ENCODE measurements at places on chromosomes 11 and 22.

GRCh38 chr11:1717745-1718144, 20.8 kb downstream of the KRTAP5-6 start:
- no peak for DNase-seq

DNA sequence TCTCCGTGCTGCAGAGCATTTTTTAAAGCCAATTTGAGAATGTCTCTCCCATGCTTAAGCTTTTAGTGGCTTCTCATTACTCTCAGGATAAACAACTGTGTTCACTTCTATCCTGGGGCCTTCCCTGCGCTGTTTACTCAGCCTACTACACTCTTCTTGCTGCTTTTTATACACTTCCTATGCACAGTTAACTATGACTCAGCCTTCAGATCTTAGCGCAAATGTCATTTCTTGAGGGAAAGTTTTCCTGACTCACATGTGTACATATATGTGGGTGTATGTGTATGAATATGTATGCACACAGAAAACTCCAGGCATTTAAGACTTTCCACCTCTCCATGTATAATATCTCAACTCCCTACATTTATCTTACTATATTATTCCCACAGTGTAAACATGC, 9.8 kb downstream of the THAP12 start:
- DNase-seq, result no peak

- DNase-seq, result no peak
Measured at GRCh38 chr11:15179167-15179566, 64.4 kb downstream of the INSC start.

- no peak for DNase-seq
Measured at GRCh38 chr11:133403900-133404299, 128.4 kb downstream of the OPCML start.

GRCh38 chr11:60338053-60338452, 11.0 kb downstream of the MS4A6E start:
- no peak for DNase-seq

DNA sequence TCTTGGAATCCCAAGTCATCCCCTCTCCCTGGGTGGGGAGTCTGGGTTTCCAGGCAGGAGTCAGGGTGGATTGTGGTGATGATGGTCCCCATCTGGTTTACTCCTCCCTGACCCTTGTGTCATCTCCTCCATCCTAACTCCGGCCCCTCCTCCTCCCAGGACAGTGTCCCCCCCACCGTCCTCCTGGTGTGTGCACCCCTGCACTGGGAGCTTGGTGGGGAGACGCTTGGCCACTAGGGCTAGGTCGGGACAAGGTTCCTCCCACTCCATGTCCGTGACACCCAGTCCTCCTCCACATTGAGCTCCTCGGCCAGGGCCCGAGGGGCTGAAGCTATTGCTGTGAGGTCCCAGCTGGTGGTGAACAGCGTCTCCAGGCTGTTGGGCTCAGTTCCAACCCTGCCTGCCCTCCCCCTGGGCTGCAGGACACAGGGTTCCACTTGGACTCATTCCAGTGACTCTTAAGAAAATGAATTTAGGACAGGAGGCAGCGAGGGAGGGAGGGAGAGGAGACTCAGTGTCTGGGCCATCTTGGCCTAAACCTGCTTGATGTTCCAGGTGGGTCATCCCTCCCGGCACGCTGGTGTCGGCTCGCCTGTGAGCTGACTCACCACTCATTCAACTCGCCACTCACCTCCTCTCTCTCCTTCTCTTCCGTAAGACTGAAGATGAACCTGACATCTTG, 433.2 kb downstream of the TBC1D22A start:
- no peak for DNase-seq

GRCh38 chr11:76238551-76238950, 32.2 kb upstream of the WNT11 start:
- no peak for DNase-seq

- DNase-seq, result peak; percentile 81
Measured at GRCh38 chr11:72821920-72822799, 7.9 kb downstream of the ATG16L2 start.

DNA sequence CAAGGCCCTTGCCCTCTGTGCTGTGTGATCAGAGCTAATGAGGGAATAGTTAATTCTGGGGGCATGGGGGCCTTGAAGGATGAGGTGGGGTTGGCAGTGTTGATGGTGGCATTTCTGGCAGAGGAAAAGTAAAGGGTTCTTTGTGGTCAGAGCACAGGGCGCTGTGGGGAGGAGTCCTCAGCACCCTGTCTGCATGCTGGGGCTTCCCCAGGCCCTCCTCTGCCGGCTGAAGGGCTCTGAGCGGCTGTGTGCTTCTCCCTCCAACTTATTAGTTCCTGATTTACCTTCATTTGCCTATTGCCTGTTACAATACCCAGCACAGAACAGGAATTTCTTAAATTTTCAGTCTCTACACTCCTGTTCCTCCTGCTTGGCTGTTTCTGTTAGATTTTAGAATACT, 122.8 kb downstream of the HIPK3 start:
- no peak for DNase-seq

- DNase-seq, result peak; percentile 94
Measured at GRCh38 chr11:62645946-62646824, at the start of gene GANAB. Gene GANAB (minus strand): TSS chr11:62646613. CDS start chr11:62646599, 14 bp downstream.

- DNase-seq, result no peak
Measured at GRCh38 chr11:41534391-41534790, 74.9 kb upstream of the LRRC4C start.

DNA sequence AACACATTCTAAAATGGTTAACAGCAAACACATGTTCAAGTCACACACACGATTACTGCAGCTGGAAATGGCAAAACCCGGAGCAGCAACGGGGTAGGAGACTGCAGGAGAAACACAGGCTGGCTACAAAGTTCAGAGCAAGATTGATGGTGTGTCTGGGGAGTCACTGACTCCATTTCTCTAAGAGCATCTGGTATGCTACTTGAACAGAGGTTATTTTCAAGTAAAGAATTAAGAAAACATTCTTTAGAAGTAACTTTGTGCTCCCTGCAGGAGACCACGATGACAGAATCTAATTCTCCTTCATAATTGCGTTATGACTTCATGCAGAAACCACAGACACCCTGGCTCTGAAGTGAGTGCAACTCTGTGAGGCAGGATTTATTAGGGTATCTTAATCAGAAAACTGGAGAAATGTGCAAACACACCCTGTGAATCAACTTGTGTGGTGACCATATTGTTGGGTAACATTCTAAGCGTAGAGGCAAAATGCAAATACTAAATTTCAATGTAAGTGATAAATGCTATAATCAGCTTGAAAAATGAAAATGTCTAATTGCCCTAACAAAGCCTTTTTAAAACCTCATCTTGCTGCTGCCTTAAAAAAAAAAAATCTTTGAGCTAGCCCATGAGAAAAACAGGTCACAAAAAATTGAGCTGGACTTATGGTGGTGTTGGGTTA, 303.0 kb downstream of the CADM1 start:
- DNase-seq, result no peak

DNA sequence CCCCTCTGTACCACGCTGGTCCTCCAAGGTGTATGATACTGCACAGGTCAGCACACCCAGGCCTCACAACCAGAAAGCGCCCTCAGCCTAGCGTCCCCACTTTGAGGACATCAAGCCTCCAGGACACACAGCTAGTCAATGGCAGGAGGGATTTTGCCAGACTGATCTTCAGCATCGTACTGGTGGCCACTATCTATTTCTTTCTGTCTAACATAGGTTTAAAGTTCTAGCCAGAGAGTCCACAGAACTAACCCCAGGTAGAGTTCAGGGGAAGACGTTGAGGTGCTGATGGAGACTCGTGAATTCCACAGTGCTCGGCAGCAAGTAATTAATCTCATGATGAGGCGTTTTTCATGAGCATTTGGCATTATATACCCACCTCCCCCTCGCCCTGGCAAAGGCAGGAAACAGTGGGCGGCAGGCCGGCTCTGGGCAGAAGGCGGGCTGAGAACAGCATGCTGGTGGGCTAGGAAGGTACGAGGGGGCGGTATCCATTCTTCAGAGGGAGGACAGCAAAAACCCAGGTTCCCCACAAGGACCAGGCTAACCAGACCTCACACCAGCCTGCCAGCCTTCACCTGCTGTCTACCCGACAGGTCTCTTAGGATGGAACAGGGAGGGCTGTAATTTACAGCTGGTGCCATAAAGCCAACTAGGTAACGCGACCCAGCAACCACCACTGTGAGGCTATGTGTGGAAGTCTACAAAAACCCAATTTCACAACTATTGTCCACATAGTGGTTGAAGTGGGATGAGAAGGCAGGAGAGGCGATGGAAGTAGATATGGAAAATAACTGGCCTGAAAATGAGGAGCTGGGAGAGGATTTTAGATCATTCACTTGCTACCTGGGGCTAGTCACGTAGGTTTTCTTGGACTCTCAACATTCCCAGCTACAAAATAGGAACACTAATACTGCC, 18.5 kb downstream of the MYH9 start:
- DNase-seq, result no peak

DNA sequence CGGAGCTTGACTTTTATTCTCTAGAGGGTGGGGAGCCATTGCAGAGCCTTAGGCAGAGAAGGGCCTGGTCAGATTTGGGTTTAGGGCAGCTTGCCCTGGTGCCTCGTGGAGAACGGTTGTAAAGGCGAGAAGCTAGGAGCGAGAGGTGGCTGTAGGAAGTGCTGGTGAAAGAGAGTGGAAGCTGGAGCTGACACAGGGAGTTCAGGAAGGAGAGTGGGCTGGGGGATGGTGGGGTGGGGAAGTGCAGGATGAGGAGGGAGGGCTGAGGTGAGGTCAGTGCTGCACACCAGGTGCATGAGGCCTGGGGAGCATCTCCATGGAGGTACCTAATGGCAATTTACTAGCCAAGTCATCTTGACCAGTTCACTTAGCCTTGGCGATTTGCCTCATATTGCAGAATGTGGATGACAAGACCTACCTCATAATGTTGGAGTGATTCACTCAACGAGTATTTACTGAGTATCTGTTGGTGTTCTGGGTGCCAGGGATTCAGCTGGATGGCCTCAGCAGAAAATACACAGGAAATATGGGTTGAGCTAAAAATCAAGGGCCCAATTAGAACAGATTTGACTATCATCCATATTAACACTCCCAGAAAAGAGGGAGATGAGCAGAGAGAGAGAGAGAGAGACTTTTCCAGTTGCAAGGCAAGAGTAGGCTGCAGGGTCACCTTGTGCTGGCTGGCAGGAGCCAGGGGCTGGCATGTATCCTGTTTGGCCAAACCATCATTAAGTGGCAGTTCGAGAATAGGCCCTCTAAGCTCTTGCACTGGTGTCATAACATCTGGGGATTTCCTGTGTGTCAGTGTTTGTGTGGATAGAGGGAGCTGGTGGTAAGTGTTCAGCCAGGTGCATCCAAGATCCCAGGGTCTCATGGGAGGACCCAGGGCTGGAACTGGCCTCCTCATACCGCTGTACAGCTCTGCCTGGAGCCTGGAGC, 44.4 kb upstream of the CLDN5 start:
- DNase-seq, result no peak

- DNase-seq, result no peak
Measured at GRCh38 chr11:61833926-61834277, 5.8 kb downstream of the FADS2 start.

DNA sequence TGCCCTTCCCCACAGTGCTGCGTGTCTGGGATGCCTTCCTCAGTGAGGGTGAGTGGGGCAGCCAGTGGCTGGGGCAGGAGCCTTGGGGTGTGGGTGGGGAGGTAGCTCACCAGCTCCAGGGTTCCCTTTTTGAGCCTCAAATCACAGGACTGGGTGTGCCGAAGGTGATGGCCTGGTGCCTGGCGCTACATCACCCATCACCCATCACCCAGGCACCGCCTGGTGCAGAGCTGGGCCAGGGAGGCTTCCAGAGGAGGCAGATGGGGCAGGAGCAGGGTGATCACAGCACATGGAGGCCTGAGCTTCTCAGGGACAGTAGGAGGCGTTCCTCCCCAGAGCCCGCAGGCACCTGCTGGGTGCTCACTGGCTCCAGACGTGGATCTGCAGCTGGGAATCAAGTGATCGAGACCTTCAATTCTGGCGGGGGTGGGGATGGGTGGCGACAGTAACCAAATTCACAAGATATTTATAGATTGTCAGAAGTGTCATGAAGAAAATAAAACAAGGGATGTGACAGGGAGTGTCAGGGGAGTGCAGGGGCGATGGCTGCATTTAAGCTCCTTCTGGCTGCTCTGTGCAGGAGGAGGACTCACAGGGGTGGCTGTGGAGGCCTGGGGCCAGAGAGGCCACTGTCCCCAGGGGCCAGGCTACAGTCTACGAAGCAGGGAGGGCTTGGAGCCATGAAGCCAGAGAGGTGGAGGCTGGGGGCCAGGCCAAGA, 3.2 kb downstream of the TBC1D10C start:
- DNase-seq, result no peak

GRCh38 chr11:30889143-30889794, 303.1 kb upstream of the MPPED2 start:
- no peak for DNase-seq

GRCh38 chr11:12684816-12685215, 10.6 kb downstream of the TEAD1 start:
- no peak for DNase-seq

GRCh38 chr11:125226706-125227105, 62.2 kb downstream of the PKNOX2 start:
- DNase-seq, result no peak

Data from activated gamma-delta T cell (primary cell).